ENCODE measurements at places on chromosomes 7 and 10. TPM values are rescaled to one million over a fixed set of nuclear protein-coding genes. Genes with fewer than 3 reads are reported as not detected.

Gene CDNF
- 0.50 TPM for total RNA-seq

Gene LRGUK
- 0.18 TPM for total RNA-seq

Gene TMEM176B
- total RNA-seq: not detected

Gene C10orf143
- total RNA-seq: 2.7 TPM

Gene MMD2
- not detected for total RNA-seq

Gene ST8SIA6
- not detected for total RNA-seq

Gene CALML5
- total RNA-seq: not detected

GRCh38 chr10:20922451-20922850 lies 25.3 kb upstream of the NEBL start:
- H3K4me1 ChIP-seq: no peaks in the 10 kb centered on the region
- no peaks in the 10 kb centered on the region for H3K27me3 ChIP-seq
- H3K27ac ChIP-seq: no peak overlapping the region
- no peaks in the 10 kb centered on the region for H3K36me3 ChIP-seq

DNA sequence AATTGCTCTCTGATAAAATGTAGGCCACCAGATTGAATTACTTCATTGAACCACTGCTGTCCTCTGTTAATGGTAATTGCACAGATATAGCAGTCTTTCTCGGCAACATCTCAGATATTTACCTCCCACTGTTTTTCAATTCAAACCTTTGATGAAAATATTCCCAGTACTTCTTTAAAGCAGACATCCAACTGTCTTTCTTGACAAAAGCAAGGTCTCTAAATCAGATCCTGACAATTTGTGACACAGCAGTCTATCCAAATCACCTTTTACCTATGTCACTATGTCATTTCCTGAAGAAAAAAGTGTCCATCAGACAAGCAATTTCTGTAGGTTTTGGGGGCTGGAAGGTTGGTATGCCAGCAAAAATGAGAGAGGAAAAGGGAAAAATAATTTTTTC lies 555.7 kb downstream of the AUTS2 start:
- no peak overlapping the region for H3K4me3 ChIP-seq
- H3K27ac ChIP-seq: no peak overlapping the region
- H3K36me3 ChIP-seq: no peaks in the 10 kb centered on the region

DNA sequence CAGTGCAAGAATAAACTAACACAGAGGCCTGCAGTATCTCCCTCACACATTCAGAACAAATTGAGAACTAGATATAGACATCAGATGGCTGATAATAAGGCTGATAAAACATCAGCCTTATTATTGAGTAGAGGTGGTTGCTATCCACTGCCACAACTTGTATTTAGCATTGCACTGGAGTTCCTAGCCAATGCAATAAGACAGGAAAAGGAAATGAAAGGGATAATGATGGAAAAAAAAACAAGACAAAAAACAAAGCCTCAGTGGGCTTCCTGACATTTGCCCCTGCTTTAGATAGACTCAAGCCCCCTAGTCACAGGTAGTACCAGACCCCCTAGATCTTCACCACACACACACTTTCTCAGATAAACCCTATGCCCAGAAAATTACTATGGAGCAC lies 33.2 kb upstream of the ELN start:
- H3K4me3 ChIP-seq: no peak overlapping the region
- DNase-seq: no peak
- H3K27ac ChIP-seq: no peak overlapping the region
- no peaks in the 10 kb centered on the region for H3K27me3 ChIP-seq
- H3K36me3 ChIP-seq: peaks cover 3% of the 10 kb centered on the region

- peaks cover 4% of the 10 kb centered on the region for H3K4me1 ChIP-seq
- H3K4me3 ChIP-seq: no peak overlapping the region
- no peak overlapping the region for H3K27ac ChIP-seq
- H3K36me3 ChIP-seq: no peaks in the 10 kb centered on the region
- no peak for DNase-seq
Measured at GRCh38 chr10:17607603-17608332, 9.4 kb downstream of the HACD1 start.

GRCh38 chr10:70234668-70235447 lies 1.6 kb upstream of the PPA1 start:
- H3K27me3 ChIP-seq: no peaks in the 10 kb centered on the region
- H3K4me3 ChIP-seq: peak overlapping the region; percentile 34
- no peak overlapping the region for H3K27ac ChIP-seq
- H3K36me3 ChIP-seq: peaks cover 9% of the 10 kb centered on the region

DNA sequence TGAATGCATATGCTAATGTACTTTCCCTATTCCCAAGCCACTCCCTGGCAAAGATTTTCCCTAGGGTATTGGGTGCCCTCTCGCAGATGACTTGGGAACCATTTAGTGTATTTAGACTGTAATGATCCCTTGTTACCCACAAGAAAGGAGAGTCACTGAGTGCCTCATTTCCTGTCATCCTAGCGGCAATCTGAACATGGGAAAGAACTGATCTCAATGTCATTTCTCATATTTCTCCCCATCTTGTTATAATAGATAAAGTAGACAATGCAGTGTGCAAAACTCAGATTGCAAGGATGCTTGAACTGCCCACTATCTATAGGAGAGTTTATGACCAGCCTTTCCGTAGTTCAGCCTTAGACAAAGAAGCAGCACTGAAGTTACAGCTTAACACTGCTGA lies 123.3 kb downstream of the MICU1 start:
- H3K4me3 ChIP-seq: no peak overlapping the region
- H3K27ac ChIP-seq: no peak overlapping the region
- H3K36me3 ChIP-seq: peaks cover 20% of the 10 kb centered on the region
- DNase-seq: no peak
- H3K27me3 ChIP-seq: no peaks in the 10 kb centered on the region

GRCh38 chr7:19097165-19098055 lies 20.0 kb downstream of the TWIST1 start:
- H3K36me3 ChIP-seq: no peaks in the 10 kb centered on the region
- DNase-seq: no peak
- no peak overlapping the region for H3K27ac ChIP-seq
- H3K4me3 ChIP-seq: no peak overlapping the region
- H3K4me1 ChIP-seq: no peaks in the 10 kb centered on the region
- no peaks in the 10 kb centered on the region for H3K27me3 ChIP-seq

DNA sequence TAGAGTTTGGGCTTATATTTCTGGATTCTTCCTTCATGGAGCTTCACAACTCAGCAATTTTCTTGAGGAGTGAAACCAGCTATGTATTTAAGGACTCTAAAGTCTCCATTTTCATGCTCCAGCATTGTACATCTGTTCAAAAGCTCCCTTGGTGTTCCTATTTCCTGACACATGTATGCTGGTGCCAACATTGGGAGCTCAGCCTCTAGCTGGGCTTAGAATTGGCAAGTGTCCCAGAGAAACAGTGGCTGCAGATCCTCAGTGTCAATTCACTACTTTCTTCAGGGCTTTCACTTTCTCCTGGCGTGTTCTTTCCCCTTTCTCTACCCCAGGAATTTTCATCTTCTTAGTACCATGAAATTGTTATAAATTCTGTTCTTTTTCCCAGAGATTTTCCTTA lies 103.1 kb downstream of the ZNF467 start:
- H3K36me3 ChIP-seq: no peaks in the 10 kb centered on the region
- H3K4me3 ChIP-seq: no peak overlapping the region
- H3K27me3 ChIP-seq: peaks cover 61% of the 10 kb centered on the region
- DNase-seq: no peak
- H3K4me1 ChIP-seq: peaks cover 3% of the 10 kb centered on the region

DNA sequence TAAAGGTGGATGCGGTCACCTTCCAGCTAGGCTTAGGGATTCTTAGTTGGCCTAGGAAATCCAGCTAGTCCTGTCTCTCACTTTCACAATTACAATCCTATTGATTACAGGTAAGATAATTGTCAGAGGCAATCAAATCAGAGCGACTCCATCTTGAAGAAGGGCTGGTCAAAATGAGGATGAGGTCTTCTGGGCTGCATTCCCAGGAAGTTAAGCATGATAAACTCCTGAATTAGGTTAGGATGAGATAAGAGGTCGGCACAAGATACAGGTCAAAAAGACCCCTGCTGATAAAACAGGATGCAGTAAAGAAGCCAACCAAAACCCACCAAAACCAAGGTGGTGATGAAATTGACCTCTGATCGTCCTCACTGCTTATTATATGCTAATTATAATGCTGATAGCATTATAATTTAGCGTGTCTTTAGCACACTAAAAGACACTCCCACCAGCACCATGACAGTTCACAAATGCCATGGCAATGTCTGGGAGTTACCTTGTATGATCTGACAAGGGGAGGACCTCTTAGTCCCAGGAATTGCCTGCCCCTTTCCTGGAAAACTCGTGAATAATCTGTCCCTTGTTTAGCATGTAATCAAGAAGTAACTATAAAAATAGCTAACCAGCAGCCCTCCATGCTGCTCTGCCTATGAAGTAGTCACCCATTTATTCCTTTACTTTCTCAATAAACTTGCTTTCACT lies 237.6 kb downstream of the CCSER2 start:
- no peak overlapping the region for H3K27ac ChIP-seq
- no peak overlapping the region for H3K4me3 ChIP-seq
- H3K27me3 ChIP-seq: peaks cover 18% of the 10 kb centered on the region
- no peak for DNase-seq
- no peaks in the 10 kb centered on the region for H3K4me1 ChIP-seq
- no peaks in the 10 kb centered on the region for H3K36me3 ChIP-seq

DNA sequence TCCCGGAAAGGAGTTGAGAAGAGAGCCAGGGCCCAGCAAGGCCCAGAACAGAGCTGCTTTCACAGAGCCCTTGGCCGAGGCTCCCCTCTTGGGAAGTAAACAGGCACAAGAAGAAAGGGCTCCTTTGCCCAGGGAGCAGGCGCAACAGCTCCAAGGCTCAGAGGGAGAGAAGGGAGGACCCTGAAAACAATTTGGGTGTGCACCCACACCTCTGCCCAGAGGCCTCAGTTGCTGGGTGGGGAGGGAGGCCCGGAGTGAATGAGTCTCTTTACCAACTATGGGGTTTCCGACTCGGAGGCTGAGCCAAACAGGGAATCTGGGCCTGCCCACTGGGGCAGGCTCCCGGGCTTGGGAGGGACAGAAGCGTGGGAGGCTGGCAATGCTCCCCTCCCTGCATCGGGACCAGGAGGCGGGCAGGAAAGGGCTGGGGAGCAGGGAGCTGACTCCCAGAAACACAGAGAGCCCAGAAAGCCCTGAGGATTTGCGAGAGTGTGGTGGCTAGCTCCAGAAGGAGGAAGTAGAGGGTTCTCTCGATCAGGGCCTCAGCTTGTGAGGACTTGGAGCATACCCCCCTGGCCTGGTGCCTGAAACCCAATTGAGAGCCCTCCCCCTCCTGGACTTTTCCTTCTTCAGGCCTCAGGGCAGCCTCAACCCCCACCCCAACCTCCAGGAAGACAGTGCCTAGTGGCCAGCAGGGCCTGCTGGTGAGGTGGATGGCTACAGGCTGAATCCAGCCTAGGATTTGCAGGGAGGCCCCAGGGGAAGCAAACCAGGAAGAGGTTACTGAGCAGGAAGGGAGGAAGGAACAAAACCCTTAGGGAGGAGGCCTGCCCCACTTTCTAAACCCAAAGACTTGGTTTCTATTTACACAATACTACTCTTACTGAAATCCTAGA lies 6.2 kb downstream of the C10orf105 start:
- DNase-seq: peak; percentile 63
- peaks cover 36% of the 10 kb centered on the region for H3K4me1 ChIP-seq
- peak overlapping the region; percentile 60 for H3K4me3 ChIP-seq
- H3K36me3 ChIP-seq: no peaks in the 10 kb centered on the region
- peak overlapping the region; percentile 98 for H3K27ac ChIP-seq

DNA sequence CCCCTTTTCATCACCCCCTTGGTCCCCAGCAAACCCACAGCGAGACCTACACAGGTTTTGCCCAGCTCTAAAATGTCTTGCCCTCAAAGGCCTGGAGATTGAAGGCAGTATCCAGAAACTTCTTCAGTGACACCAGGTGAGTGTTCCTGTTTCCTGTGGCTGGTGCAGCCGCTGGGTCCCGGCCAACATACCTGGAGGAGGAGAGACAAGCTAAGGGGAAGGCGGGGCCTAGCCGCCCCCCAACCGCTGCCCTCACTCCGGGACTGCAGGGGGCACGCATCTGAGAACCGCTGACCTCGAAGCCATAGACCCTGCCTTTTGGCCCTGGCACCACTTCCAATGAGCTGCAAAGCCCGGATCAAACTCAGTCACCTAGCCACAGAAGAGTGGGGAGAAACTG lies 27.0 kb downstream of the OGDHL start:
- H3K27me3 ChIP-seq: peaks cover 2% of the 10 kb centered on the region
- H3K36me3 ChIP-seq: no peaks in the 10 kb centered on the region
- H3K4me3 ChIP-seq: no peak overlapping the region
- DNase-seq: no peak
- no peaks in the 10 kb centered on the region for H3K4me1 ChIP-seq

DNA sequence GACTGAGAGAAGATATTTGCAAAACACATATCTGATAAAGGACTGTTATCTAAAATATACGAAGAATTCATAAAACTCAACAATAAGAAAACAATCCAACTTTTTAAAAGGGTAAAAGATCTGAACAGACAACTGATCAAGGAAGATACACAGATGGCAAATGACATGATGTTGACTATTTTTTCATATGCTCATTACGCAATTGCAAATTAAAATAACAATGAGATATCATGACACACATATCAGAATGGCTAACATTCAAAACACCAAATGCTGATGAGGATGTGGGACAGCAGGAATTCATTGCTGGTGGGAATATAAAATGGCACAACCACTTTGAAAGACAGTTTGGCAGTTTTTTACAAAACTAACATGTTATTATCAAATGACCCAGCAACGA lies 8.9 kb downstream of the DENND11 start:
- H3K27me3 ChIP-seq: no peaks in the 10 kb centered on the region
- H3K4me1 ChIP-seq: peaks cover 3% of the 10 kb centered on the region

DNA sequence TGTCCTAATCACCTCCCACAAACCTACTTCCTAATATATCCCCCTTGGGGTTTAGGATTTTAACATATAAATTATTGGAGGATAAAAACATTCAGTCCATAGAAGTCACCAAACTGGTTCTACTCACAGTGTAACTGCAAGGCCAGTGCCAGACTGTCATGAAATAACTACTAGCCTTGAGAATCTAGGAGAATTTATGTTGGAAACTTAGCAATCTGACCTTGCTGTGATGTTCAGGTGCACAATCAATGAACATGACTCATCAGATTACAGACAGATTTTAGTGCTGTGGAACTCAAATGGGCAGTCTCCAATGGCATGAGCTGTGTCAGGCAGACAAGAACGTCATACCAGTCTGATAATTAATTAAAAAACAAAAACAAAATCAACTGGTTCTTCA lies 571.4 kb upstream of the IGFBP3 start:
- H3K4me1 ChIP-seq: no peaks in the 10 kb centered on the region
- H3K36me3 ChIP-seq: no peaks in the 10 kb centered on the region
- no peak for DNase-seq
- no peaks in the 10 kb centered on the region for H3K27me3 ChIP-seq

DNA sequence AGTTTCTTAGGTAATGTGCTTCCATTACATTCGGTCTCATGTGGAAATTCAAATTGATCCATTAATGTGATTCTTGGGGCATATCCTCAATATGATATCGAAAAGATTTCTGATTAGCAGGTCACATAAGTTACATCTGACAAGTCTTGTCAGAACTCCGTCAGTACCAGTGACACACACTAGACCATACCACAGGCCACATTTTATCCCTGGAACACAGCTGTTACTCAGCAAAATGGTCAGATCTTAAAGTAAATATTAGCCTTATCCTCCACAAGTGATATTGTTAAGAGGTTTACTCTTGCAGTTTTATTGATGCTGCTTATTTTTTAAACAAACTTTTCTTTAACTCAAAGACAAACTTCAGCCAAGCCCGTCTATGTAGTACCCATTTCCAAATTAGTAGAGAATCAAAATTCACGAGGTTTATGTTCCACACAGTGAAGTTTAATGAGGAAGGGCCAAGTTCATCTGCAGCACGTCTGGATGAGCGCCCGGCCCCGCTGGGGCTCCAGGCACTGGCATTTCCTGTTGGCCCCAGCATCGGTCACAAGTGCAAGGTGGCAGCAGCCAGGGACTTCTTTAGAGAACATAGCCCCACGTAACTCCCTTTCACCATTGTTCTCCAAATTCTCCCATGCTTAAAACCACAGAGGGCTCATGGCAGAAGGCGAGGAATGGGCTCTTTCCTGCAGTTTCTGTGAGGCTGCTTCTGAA lies 132.2 kb downstream of the VIPR2 start:
- H3K4me3 ChIP-seq: no peak overlapping the region
- peaks cover 3% of the 10 kb centered on the region for H3K27me3 ChIP-seq

Measured in activated CD8-positive, alpha-beta memory T cell treated with anti-CD3 and anti-CD28 coated beads, Interleukin-2, amount 10 ng/mL, durations not matched to agents 7 days and 5 days (primary cell).